Brain (organoid and tissue), 16 donors: ENCODE measurements at places on chromosomes 12 and 14. TPM values are rescaled to one million over a fixed set of nuclear protein-coding genes. Genes with fewer than 3 reads are reported as not detected.
A peak's percentile ranks its signal among the peaks of the same experiment; 100 is the strongest.

DNA sequence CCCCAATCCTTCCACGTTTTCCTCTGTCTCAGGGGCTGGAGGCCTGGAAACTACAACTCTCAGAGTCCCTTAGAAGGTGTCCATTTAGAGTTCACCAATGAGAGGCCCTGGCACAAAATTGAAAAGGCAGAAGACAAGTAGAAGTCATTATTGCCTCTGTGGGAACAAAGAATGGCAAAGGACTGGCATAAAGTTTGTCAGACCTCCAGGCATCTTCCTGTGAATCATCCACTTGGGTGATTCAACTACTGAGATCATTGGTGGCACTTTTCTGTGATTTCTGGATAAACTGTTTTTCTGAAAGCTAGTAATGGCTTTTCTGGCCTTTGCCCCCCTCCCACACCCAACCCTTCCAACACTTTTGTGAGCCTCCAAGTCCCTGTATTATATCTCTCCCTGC is 42.6 kb upstream of the C12orf42 start:
- no peak for DNase-seq

GRCh38 chr12:52081263-52081733 is 1.8 kb downstream of the SMIM41 start:
- no peak for DNase-seq

GRCh38 chr14:100476012-100476822 is 111.0 kb downstream of the BEGAIN start:
- peak; percentile 24 for DNase-seq

PMCH gene
- polyA plus RNA-seq, result not detected

CYP46A1 gene
- 31.8 TPM for polyA plus RNA-seq

- DNase-seq, result no peak
These were observed 32.0 kb upstream of the CIPC start for GRCh38 chr14:77065851-77066577.

KRT82 gene
- not detected for polyA plus RNA-seq

BICDL1 gene
- 22.9 TPM for polyA plus RNA-seq

DNA sequence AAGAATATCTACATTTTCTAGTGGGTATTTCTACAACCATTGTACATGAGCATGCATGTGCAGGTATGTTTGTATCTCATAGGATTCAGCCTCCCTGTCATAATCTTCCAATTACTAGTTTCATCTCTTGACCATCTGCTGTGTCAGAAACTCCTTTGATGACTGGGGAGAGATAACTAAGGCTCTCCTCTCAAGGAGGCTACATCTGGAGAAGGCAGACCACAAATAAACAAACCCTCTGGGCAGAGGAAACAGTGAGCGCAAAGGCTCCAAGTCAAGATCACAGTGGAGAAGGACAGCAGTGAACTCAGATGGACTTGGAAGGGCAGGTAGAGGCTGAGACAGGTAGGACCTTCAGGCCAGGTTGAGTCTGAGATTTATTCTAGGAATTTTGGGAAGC is 166.4 kb downstream of the PELI2 start:
- DNase-seq, result no peak

KDM2B gene
- 29.7 TPM for polyA plus RNA-seq

DNA sequence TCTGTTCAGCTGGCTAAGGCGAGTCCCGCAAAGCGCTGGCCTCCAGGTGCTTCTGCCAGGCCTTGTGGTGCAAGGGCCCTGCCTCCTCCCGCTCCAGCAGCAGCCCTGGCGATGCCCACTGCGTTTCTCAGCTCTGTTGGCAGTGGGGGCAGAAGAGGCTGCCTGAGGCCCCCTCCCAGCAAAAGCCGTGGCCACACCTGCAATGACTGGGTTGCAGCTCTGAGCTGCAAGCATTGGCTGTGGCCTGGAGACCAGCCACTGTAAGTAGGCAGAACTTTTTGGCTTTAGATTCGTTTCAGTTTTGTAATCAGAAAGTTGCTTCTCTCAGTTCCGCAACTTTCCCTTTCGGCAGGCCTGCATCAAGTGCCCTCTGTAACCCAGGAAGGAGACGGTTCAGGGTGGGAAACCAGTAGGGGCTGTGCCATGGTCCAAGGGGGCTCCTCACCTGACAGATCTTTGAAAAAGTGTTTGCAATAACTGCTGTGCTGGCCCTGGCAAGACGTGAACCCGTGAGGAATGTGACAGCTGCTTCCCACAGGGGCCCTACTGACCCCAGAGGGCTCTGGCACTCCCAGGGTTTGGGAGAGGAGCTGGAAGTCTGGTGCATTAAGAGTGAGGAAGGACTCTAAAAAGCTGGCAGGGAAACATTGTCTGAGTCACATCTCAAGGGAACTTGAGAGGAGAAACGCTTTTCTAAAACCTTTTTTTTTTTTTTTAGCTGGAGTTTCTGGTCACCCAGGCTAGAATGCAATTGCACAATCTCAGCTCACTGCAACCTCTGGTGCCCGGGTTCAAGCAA is 54.5 kb upstream of the MAX start:
- DNase-seq, result no peak

DNA sequence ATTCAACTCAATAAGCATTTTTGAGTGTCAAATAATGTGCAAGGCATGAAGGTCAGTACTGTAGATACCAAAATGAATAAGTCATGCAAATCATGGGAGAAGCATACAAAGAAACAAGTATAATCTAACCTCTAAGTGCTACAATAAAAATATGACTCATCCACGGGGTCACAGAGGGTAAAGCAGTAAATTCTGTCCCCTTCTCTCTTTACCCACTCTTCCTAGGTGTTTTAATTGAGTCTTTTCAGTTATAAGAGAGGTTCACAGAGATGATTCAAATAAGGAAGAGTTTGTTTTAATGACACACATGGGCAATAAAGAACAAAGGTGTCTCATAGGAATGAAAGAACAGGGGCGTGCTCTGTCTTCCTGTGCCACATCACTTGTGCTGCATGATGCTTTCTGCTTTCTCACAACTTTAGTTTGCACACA is 71.5 kb upstream of the DAAM1 start:
- DNase-seq, result no peak

- DNase-seq, result no peak
These were observed 18.6 kb downstream of the C14orf132 start for GRCh38 chr14:96057738-96058137.

DNA sequence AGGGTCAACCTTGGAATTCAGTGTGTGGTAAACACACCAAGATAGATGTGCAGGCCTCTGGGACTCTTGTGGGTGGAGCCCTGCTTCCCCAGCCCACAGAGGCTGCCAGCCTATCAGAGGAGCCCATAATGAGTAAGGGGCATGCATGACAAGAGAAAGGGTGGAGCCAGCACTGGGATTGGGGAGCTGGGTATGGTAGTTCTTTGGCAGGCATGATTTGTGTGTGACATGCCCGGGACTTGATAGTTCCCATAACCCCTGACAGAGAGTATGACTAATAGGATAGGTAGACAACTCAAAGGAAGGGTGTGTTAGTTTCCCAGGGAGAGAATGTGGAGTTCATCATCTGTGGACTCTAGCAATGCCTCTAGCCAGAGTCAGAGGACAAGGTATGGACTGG is 143.0 kb downstream of the EMP1 start:
- no peak for DNase-seq

- DNase-seq, result no peak
These were observed 20.0 kb downstream of the ANHX start for GRCh38 chr12:133215724-133216123.

DNA sequence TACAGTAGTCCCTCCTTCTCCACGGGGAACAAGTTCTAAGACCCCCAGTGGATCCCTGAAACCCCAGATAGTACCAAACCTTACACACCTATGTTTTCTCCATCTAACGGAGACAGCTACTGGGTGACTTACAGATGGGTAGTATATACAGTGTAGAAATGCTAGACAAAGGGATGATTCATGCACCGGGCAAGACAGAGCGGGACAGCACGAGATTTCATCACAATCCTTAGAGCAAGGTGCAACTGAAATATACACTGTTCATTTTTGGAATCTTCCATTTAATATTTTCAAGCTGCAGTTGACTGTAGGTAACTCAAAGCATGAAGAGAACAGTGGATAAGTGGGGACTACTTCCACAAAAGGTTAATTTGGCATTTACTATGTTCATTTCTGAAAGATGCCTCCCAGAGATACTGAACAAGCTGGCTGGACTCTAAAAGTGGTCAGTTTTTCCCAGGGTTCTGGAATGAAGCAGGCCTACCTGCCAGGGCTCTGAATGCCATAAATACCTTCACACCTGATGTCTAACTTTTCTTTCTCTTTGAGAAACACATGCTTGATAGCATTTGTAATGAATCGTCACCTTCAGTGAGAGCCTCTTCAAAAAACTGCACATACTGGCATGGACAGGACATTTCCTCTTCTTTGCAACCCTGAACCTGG is 127.7 kb upstream of the FOXN3 start:
- DNase-seq, result no peak

PZP gene
- not detected for polyA plus RNA-seq

AREL1 gene
- 25.4 TPM for polyA plus RNA-seq

GRCh38 chr12:56205445-56205844 is 16.2 kb upstream of the SMARCC2 start:
- no peak for DNase-seq

- no peak for DNase-seq
These were observed 55.3 kb upstream of the TMCC3 start for GRCh38 chr12:94705676-94706075.

KRT1 gene
- not detected for polyA plus RNA-seq

KCNH3 gene
- polyA plus RNA-seq, result 30.6 TPM

DNA sequence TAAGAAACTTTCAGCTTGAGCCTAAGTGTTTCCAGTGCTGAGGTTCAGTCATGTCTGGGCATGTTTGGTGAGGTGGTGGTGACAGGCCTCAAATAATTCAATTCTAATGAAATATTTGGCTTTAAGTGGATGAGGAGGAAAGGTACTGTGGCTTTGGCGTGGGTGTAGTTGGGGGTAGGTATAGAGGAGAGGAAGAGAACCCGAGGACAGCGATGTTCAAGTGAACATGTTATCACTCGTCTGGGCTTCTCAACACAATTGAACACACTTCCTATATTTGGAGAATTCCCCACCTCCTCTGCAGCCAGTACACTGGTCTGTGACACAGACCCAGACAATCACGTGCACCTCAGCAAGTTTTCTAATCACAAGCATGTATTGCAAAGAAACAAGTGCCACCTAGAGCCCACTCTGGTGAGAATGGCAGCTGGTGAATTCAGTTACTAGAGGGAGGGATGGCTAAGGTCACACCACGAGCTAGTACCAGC is 53.0 kb downstream of the IFNG-AS1 start:
- no peak for DNase-seq

PCED1B gene
- 0.39 TPM for polyA plus RNA-seq

DNA sequence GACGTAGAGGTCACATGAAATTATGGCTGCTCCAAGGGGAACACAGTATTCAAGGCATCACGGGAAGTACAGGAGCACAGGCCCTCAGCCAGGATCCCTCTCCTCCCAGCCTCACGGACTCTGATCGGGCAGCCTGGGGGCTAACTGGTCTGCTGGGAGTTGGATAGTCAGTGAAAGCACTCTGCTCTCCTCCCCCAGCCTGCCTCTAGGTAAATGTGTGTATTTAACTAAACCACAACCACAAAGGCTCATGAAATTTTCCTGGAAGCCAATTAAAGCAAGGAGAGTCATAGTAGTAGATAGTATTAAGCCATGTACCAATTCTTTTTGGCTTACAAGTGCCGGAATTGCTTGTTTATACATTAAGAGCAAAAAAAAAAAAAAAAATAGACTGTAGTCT is 254.3 kb downstream of the MSRB3 start:
- DNase-seq, result no peak

DNA sequence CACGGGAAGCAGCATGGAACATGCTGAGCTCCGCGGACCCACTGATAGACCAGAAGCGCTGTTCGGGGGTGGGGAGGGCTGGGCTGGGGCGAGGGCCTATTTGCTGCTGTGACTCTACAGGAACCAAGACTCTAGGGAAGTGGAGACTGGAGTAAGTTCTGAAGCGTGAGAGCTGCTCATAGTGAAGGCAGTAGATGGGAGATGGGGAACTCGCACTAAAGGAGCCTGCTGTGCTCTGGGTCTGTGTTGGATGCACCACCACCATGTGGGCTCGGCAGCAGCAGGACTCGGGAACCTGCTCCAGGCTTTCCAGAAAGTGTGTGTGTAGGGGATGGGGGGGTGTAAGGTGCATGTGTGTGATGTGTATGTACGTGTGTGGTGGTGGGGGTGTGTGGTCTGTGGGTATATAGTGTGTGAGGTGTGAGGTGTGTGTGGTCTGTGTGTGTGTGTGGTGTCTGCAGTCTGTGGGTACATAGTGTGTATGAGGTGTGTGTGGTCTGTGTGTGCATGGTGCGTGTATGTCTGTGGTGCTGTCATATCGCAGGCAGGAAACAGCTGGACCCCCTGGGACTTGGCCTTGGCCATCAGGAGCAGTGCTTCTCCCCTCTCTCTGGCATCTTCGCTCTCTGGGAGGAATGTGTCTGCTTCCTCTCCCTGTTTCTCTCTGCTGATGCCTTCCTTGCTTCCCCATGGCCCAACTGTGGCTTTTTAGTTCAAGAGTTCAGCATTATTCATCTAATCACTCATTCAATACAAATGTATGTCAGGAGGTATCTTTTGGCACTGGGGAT is 378.9 kb downstream of the FUT8 start:
- DNase-seq, result no peak

- peak; percentile 96 for DNase-seq
These were observed at the start of gene LRRC9 for GRCh38 chr14:59919570-59920377. TSS of gene LRRC9 (plus strand) at chr14:59920144.

DNA sequence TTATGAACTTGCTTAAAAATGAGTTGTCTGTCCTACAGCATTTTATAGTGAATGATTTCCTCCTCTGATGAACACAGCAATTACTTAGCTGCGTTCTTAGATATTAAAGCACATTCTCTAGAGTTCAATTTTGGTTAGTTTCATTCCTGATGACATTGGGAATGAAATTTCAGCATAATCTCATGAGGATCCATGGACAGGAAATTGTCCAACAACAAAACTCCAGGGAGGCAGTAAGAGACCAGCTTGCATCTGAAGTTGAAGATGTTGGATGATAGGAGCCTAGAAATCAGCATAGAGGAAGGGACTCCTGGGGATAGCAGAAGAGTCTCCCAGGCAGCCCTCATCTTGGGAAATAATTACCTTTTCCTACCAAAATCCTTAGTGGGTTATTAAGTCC is 128.7 kb upstream of the RAP1B start:
- DNase-seq, result peak; percentile 25

DNA sequence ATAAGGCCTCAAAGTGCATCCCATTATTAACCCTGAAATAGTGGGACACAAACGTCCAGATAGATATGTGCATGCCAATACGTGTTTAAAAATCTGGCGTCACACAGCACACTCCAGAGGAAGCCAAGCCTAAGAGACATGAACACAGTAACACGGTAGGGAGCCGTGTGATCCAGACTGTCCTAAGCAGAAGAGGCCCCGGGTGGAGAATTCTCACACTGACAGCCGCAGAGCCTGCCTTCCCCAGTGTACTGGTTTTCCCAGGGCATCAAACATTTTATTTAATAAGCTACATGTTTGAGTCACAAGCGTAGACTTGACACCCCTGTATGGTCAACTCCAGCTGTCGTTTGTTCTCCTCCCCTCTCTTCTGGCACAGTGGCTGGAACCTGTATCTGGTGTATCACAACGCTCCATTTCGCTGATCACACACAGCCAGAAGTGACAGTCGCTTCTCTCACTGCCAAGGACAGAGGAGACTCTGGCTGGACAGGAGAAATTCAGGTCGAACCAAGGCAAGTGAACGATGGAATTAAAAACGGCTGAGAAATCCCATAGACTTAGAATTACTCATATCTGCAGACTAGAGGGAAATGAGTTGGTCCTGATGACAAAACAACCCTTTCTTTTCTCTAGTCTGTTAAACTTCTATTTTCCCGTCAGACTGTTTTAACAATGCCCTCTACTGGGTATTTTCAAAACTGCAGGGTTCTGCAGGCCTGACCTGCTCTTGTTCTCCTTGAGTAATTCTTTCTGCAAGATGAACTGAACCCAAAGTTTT is 359.9 kb downstream of the RGS6 start:
- peak; percentile 82 for DNase-seq
